CD4-positive, alpha-beta T cell treated with Interleukin-17A for 1 hour (primary cell): ENCODE measurements at places on chromosomes 1 and 21.

GRCh38 chr1:208085655-208086515 lies 158.3 kb downstream of the PLXNA2 start:
- DNase-seq = no peak

GRCh38 chr1:157532569-157532968 lies 19.7 kb downstream of the FCRL5 start:
- DNase-seq = no peak

- no peak for DNase-seq
Observed at GRCh38 chr1:243435836-243436235, 180.0 kb downstream of the SDCCAG8 start.

- DNase-seq = no peak
Observed at GRCh38 chr1:39173995-39174380, 30.5 kb upstream of the MACF1 start.

DNA sequence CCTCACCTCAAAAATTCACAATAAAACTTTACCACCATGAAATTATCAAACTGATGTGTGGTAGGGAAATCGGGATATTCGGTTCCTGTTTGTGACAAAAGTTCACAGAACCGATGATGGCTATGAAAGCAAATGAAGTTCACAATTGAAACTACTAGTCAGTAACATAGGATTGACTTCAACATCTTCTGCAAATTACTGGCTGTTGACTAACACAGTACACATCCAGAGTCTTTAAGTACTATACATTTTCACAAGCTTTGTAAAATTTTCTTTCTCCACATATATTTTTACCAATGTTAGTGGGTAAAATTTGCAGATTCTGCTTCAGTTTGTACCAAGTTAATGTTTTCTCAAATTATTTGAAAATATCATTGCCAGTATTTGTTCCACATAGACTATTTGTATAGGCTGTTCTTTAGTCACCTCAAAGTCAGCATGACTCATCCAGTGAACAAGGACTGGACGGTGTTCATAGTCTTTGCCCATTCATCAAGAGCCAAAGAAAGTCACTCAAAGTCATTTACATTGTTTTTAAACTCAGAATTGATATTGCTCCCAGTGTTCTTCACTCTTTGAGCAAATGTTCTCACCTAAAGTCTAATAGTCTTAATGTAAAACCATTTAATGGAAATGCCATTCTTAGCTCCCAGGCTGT lies 213.4 kb downstream of the USP25 start:
- DNase-seq = no peak

GRCh38 chr1:184156521-184157393 lies 105.2 kb downstream of the TSEN15 start:
- DNase-seq = no peak

DNA sequence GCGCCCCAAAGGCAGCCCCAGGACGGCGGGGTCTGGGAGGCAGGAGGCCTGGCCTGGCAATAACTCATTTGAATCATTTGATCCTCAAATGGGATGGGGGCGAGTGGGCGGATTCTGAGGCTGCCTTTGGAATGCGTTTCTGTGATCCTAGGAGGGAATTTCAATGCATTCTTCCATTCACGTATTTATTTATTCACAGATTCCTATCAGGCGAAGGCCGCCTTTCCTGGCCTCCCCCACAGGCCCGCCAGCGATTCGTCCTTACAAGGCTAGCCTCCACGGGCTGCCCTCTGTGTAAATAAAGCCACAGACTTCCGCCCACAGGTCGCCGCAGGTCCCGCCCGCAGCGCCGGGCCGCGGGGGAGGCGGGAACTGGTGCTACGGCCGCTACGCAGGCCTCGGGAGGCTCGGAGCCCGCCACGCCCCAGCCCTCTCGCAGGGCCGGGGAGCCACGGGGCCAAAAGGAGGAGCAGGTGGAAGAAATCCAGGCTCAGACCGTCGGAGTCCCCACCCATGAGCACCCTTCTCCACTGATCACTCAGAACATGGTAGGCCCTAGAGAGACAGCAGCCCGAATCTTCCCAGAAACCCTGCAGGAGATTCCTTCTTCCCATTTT lies 31.3 kb upstream of the JUN start:
- DNase-seq = peak; percentile 70

DNA sequence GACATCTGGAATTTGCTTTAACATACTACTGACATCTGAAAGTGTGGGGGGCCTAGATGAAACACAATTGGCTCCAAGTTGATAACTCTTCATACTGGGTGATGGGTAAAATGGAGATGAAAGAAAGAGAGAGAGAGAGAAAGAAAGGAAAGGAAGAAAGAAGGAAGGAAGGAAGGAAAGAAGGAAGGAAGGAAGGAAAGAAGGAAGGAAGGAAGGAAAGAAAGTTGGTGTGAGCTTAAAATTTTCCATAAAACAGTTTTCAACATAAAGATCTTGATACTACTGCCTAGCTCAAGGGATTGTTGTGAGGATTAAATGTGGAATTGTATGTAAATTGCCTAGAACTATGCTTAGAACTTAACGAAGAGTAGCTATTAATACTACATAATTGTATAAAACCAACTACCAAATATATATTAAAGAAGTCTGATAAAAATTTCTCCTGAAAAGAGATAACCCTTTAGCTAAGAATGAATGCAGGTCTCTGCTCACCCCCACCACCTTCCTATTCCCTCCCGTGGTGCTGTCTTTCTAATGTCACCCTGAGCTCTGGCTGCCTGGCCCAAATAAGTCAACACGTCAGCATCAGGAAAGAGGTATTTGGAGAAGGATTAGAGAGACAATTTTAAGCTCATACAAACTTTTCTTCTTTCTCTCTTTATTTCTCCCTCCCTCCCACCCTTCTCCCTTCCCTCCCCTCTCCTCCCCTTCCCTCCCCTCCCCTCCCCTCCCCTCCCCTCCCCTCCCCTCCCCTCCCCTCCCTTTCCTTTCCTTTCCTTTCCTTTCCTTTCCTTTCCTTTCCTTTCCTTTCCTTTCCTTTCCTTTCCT lies 89.3 kb upstream of the SGIP1 start:
- DNase-seq = no peak

- no peak for DNase-seq
Observed at GRCh38 chr21:45530423-45531113, 11.7 kb downstream of the SLC19A1 start.

GRCh38 chr1:200836213-200836612 lies 36.6 kb upstream of the GPR25 start:
- no peak for DNase-seq

- DNase-seq = no peak
Observed at GRCh38 chr21:15703932-15704331, 25.9 kb upstream of the USP25 start.

- no peak for DNase-seq
Observed at GRCh38 chr1:146036241-146036964, 14.9 kb upstream of the HJV start.

DNA sequence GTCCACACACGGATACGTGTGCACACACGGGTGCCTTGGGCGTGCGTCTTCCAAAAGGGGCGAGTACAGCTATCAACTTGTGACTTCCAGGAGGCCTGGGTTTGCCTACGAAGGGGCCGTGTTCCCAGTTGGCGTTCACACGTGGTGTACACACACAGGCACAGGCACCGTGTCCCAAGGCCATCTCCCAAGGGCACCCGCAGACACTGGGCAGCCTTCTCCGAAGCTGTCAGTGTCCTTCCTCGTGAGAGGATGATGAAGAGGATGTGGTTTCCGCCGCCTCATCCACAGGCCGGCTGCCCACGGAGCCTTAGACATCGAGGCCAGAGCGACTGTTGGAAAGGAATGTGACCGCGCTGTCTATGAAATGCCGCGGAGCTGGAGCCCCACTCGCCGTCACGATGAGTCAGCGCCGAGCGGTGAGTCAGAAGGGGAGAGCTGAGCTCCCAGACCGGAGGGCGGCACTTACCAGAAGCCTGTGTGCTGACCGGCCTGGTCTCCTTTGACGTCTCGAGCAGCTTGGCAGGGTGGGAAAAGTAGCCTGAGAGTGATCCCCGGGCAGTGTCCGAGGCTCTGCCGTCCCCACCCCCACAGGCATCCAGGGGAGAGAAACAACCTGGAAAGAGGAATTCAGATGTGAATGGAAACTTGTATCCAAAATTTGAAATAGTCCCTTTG lies 141.4 kb upstream of the ARHGEF16 start:
- DNase-seq = no peak

DNA sequence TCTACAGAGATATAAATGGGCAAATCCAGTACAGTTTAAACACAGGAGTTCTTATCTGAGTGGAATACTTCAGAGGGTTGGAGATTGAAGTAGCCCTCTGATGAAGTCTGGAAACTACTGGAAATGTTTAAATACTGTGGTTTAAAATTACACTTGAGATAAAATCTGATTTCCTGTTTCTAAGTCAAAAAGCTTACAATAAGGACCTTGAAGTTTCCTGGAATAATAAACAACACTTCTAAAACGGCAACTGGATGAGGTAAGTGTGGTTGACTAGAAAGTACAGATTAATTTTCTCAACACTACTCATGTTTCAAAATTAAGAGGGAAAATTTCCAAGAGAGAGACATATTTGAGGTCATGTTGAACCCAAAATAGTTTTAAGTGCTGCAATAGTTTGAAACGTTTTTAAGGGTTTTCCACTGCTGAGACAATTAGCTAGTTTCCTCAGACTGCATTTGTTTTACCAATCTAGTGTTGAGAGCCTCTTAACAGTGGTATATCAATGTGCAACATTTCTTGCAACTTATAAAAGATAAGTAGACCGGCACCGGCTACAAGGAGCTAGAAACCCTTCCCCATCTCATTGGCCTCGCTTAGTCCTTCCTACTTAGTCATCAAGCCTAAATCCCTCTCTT lies 27.4 kb downstream of the KCNA3 start:
- peak; percentile 75 for DNase-seq

GRCh38 chr1:215730600-215730999 lies 163.5 kb downstream of the KCTD3 start:
- DNase-seq = no peak

DNA sequence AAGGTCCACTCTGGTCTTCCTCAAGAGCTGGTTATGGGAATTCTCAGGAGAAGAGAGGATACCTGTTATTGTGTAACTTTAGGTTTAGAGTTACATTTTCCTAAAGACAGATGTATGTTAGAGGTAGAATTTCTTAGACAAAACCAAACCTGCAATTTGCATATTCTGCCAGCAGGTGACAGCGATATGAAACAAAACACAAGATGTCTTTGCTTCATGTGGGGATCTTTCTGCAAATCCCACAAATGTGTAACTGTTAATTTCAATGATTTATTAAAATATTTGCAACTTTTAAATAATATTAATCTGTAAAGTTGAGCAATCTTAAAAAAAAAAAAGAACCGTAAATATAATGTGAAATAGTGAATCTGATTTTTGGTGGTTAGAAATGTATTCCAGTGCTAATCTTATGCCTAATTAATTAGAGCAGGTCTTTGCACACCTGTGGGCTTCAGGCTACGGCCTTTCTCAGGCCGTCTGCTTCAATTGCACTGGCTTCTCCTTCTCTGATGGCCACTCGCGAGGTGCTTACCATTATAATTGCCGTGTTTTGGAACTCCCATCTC lies 33.4 kb downstream of the FAM78B start:
- DNase-seq = no peak

- peak; percentile 88 for DNase-seq
Observed at GRCh38 chr1:150562446-150563339, 13.5 kb downstream of the ADAMTSL4 start.
